Mononuclear cell (primary cell): ENCODE measurements at places on chromosomes 13 and 19. TPM values are rescaled to one million over a fixed set of nuclear protein-coding genes. Genes with fewer than 3 reads are reported as not detected.

Gene ZNF235
- total RNA-seq, result 2.7 TPM

Gene STK24
- total RNA-seq, result 86.5 TPM

Gene CYP2A7
- total RNA-seq, result not detected

Gene PGPEP1
- 21.4 TPM for total RNA-seq

Gene LRRC63
- total RNA-seq, result 0.21 TPM

Gene ELANE
- 0.63 TPM for total RNA-seq

Gene CYP2S1
- 2.1 TPM for total RNA-seq

Gene SHISA7
- total RNA-seq, result not detected

Gene MUC16
- under 0.01 TPM for total RNA-seq

Gene PRKD2
- 25.2 TPM for total RNA-seq
